ENCODE measurements at places on chromosomes 3 and 15. TPM values are rescaled to one million over a fixed set of nuclear protein-coding genes. Genes with fewer than 3 reads are reported as not detected.

GRCh38 chr15:77017761-77018720, 23.1 kb downstream of the PSTPIP1 start:
- DNase-seq = no peak

Gene GREM1
- total RNA-seq = not detected

- no peak for DNase-seq
These were observed 18.6 kb downstream of the RNU5B-1 start for GRCh38 chr15:65323071-65323511.

DNA sequence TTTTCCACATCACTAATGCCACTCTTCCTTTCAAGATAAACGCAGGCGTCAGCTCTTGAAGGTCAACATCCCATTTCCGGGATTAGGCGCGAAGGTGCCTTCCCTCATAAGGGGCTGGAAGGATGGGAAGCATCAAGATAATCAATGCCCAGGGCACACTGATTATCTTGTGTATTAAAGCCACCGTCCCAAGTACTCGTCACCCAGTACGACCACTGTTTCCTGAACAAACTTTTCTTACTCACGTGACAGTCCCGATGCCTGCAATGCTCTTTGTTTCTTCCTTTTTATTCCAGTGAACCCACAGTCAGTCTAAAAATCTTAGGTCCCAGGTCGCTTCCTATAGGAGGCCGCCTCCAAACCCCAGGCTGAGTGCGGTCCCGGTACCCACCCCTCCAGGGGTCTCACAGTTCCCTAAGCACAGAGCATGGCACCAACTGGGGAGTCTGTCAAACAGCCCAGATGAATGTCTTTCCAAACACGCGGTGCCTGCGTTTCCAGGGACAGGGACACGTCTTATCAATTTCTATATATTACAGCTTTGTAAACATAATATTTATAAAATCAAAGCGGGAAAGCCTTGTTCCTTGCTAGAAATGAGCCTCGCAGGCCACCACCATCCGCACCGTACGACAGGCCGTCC, 589 bp downstream of the ANAPC13 start:
- DNase-seq = peak; percentile 41

DNA sequence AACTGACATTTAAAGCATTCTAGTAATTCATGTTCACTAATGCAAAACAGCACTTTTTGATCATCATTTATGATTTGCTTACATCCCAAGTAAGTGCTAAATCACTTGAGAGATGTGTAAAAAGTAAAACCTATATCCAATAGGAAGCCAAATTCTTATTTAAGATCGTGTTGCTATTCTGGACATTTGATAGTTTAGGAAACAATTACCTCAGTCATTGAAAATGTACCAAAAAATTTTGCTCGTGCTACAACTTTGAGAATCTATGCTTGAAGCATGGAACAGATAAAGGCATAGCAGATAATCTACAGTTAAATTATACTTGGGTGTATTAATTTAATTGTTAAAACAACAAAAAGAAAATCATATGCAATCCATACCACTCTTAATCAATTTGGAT, 571.6 kb upstream of the NR2F2 start:
- DNase-seq = no peak

GRCh38 chr3:67578416-67578815, 76.0 kb downstream of the SUCLG2 start:
- DNase-seq = no peak

Measured in CD4-positive, alpha-beta memory T cell (primary cell).